Right cardiac atrium (tissue), 5 donors: ENCODE measurements at places on chromosomes 5 and 9. TPM values are rescaled to one million over a fixed set of nuclear protein-coding genes. Genes with fewer than 3 reads are reported as not detected.

RGS7BP gene
- polyA plus RNA-seq: 1.0 TPM

ANGPTL2 gene
- polyA plus RNA-seq: 26.7 TPM

LCN9 gene
- not detected for polyA plus RNA-seq

F12 gene
- polyA plus RNA-seq: 0.27 TPM

TRIM36 gene
- 0.07 TPM for polyA plus RNA-seq

IL31RA gene
- polyA plus RNA-seq: not detected

F2RL1 gene
- 0.68 TPM for polyA plus RNA-seq
